ENCODE measurements at places on chromosomes 3 and 15.

DNA sequence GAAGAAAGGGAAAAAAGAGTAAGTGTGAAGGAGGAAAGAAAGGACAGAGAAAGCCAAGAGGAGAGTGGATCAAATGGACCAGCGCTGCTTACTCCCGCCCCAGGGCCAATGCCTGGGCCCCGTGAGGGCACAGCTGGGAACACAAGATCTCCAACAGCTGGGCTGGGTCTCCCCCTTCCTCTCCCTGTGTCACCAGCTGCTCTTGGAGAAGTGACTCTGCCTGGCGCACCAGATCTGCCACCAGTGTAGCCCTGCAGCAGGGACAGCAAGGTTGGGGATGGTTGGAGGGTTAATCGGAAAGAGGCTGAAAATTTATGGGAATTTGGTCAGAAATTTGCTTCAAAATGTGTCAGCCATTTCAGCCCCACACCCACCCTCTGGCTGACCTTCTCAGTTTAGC is 8.4 kb downstream of the CDAN1 start:
- DNase-seq, result no peak

DNA sequence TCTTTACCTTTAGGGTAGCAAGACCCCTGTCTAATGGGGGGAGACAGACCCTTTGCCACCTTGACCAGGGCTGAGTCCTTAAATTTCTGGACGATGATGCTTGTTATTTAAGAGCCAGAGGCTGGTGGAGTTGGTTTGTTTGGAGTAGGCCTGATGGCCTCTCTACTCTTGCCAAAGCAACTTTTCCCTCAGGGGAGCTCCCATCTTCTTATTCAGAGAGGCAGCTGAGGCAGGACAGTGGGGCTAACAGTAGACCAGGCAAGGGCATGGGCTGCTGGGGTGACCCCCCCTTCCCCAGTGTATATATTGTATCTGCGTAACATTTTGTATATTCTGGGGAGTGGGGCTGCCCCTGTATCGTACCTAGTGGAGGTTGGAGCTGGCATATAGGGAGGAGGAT is 10.3 kb downstream of the RPS17 start:
- DNase-seq, result peak; percentile 4

GRCh38 chr3:136162322-136162721 is 33.8 kb downstream of the MSL2 start:
- no peak for DNase-seq

DNA sequence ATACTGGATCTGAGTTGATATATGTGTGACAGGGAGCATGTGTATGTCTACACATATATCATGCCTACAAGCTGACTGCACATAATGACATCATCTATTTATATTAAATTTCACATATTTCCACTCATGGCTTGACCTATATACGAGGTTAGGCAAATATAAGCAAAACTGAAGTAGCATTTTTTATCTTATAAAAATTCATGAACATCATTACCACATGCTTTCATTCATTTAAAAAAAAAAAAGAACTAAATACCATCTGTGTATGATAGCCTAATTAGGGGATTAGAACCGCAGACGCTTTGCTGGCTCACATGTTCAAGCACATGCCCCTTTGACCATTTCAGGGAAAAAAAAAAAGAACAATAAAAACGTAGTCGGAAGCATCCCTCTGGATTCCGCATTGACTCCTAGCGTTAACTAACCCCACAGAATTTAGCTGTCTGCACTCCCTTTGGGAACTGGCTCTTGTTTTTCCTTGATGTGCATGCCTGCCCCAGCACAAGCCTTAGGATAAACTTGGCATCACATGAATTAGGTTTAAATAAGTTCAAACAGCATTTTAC is 888.4 kb downstream of the ROBO1 start:
- DNase-seq, result no peak

Measured in right forelimb (tissue), 1 donor.